Right forelimb (tissue), 1 donor: ENCODE measurements at places on chromosomes 12 and 14.

- DNase-seq = no peak
Observed at GRCh38 chr12:13702381-13702780, 279.0 kb downstream of the GRIN2B start.

DNA sequence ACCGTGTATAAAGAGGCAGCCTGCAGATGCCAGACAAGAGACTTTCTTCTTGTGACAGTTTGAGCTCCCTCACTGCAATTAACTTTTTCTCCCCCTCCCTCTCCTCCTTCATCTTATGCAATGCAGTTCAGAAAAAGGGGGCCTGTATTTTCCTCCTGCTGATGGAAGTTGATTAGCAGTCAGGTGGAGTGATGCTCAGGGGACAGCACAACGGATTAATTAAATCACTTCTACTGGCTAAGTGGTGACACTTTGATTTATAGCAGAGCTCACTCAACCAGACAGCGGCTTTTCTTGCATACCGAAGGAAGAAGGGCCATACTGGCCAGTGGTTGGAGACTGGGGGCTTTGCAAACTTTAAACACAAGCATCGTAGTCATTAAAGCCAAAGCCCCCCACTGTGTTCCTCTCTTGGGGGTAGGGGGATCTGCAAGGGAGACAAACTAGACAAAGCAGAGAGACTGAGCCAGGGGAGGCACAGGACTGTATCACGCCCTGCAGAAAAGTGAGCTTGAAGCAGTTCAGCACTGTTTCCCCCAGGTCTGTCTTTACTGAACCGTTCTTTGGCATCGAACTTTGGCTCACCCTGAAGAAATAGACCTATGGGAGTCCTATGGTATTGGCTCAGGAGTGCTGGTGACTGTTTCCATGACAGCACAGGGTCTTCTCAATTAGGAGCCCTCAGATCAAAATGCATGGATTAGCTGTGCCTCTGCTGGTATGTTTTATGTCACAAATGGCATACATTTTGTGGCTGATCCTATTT, 47.7 kb downstream of the SPRING1 start:
- no peak for DNase-seq

DNA sequence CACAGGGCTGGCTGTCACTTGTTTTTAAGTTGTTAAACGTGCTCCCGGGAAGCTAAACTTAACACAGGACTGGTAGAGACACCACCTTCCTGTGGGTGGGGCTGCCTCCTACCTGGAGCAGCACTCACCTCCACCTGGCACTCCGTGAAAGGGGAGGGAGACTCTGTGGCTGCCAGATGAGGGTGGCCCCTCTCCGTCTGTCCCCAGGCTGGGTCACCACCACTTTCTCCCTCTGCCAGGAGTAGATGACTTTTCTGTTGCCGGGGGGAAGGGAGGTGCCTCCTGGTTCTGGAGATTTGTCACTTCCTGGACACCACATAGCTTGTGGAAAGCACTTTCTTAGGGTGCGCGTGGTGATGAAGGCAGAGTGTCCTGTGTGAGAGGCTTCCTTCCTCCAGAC, 81.3 kb downstream of the WDR20 start:
- DNase-seq = no peak

DNA sequence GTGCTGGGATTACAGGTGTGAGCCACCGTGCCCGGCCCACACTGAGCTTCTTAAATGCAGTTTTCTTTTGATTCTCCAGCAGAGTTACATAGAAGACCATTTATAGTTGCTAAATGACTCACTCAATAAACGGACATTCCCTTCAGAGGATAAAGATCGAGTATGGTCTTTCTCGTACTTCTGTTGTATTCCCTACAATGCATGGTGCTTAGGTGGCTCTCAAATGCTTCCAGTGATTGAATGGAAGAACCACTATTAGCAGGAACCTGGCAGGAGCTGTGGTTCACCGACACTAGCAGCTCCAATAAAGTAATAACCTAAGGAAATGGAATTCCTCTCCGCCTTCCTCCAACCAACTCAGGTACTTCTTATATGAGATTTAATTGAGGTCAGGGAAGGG, 3.9 kb upstream of the GPRC5A start:
- DNase-seq = no peak

- no peak for DNase-seq
Observed at GRCh38 chr12:79375050-79375449, 315.7 kb downstream of the PAWR start.

- no peak for DNase-seq
Observed at GRCh38 chr12:62873116-62873825, 61.7 kb downstream of the PPM1H start.
